Keratinocyte (primary cell): ENCODE measurements at places on chromosomes 7 and 10. TPM values are rescaled to one million over a fixed set of nuclear protein-coding genes. Genes with fewer than 3 reads are reported as not detected.

- no peak for DNase-seq
Observed at GRCh38 chr7:154744861-154745258, 258.1 kb downstream of the PAXIP1 start.

DNA sequence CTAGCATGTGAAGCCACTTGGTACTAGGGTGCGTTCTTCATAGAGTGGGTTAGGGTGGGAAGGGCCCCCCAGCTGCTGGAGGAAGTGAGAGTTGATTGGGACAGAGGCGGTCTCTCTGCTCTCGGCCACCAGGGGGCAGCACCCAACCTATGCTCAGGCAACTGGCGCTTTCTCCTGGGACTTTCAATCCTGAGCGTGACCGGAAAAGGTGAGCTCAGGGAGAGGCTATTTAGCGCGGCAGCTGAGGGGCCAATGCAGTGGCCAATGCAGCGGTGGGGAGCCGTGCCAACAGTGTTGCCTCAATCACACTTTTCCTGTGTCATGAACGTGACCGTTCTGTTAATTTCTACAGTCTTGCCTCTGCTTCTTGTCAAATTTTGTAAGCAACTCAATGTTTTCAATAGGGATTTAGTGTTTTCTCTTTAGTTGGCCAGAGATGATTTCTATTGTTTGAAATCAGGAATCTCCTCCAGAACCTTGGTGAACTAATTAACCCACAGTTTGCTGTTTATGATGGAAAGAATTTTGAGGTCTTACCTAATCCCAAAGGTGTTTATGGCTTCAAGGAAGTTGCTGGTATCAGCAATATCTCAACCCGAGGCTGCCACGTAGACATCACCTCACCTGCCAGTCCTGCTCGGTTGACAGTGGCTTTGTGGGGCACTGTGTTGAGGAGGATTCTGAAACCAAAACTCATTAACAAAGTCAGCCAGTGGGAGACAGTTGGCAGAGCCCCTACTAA is 67.9 kb upstream of the PDZD8 start:
- DNase-seq = no peak

DNA sequence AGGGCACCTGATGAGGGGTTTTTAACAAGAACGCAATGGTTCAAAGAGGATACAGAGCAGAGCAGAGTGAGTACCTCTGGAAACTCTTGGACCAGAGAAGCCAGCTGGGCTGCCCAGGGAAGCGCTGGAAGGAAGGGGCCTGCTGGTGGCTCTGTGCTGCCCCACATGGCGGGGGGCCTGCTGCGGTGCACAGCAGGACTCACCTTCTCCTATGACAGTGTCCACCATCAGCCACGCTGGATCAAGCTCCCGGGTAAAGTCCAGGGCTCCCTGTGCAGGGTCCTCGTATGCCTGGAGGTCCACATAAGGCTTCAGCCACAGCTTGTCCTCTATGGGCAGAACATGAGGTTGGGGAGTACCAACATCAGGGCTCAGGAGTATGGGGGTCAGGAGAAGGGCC is 12.5 kb downstream of the EPHA1 start:
- no peak for DNase-seq

GRCh38 chr10:67803588-67804394 is 34.2 kb downstream of the DNAJC12 start:
- DNase-seq = no peak

DNA sequence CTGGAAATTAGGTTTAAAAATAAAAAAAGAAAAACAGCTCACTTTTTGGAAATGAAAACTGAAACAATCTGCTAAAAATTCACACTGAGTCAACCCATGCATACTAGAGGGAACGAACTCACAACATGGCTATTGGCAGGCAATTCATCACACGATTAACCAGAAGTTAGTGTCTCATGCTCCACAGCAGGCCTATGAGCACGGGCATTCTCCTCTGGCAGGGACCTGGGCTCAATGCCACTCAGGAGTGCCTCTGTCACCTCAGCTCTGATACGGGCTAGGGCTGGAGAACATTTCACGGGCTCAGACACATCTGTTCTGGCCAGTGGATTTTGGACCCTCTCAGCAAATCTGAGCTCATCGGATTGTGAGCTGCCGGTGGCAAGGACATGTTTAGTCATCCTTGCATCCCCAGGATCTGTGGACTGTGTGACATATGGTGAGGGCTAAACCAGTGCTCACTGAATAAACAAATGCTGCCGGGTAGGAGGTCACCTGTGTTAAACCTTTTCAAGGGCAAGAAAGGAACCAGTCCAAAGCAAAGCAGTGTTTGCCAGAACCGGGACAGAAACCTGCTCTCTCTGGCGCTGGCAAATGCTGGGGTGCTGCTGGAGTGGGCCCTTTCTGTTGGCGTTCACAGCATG is 40.1 kb downstream of the POLR3A start:
- no peak for DNase-seq

DNA sequence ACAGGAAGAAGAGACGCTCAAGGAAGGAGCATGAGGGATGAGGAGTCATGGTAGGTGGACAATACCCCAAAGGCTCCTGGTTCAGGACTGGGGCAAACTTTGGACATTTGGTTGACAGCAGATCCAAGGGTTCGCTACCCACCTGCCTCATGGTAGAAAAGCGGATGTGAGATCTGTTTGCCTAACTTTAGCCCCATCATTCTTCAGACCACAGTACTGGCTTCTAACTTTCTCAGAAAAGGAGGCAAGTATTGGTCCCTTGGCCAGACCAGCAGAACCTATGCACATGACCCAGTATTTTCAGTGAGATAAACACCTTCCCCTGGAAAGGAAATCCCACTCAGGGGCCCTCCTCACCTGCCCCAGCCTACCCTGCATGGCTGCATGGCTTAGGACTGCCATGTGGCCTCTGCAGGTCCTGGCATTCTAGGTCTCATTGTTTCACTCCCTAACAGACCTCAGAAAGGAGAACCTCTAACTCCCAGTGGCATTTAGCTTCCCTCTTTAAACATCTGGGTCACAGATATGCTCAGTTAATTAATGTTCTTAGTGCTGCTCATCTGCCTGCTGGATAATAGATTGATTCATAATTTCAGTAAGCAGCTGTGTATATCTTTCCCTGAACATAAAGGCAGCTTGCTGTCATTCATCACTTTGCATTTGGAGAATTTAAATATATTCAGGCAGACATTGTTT is 574.1 kb downstream of the GALNT17 start:
- no peak for DNase-seq

DNA sequence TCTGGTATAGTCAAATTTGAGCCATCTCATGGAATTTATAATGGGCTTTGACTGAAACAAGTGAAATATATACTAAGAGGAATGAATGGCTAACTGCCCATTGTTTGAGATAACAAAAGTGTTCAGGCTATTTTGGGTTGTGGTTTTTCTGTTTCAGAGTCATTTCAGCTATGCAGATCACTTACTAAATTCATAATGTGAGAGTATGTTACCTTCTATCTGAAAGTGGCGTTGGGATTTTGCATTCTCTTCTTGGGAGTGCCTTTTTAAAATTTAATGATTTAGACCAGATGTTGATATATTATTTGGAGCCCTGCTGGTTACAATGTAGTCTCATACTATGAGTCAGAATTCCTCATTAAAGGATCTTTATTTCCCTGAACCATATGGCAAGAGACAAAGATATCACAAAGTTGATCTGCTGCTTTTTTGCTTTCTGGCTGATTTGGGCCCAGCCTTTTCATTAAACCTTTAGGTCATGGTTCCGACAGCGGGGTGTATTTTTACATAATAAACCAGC is 10.4 kb downstream of the VCL start:
- no peak for DNase-seq

- DNase-seq = no peak
Observed at GRCh38 chr7:100516135-100516812, 22.7 kb upstream of the AGFG2 start.

- no peak for DNase-seq
Observed at GRCh38 chr7:100190048-100190711, 12.5 kb downstream of the STAG3 start.

DNA sequence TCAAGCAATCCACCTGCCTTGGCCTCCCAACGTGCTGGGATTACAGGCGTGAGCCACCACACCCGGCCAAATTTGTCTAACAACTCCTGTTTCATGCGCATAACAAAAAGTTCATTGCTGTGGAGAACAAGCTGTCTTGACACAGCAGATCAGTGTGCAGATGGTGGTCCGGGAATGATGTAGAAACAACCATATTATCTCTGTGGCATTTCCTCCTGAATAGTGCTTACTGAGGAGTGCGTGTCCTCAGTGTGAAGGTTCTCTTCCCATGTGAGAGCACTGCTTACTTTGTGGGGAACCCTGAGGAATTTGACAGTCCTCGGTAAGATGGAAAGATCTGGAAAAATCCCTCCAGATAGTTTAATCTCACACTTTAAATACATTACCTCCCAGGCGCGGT is 30.3 kb upstream of the ZNF438 start:
- no peak for DNase-seq

DNA sequence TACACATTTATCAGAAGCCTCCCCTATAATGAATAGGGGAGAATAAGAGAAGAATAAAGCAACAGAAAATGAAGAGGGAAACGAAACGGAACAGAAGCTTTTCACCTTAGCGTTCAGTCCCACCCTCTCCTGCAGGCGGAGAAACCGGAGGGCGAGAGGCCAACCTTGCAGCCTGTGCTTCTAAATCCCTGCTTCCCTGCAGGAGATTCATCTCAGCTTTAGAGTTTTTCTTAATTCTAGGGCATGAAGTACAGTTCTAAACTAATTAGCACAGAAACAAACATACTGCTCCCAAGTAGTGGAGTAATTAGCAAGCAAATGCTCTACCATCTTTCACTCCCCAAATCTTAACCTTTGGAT is 107.2 kb downstream of the CUBN start:
- no peak for DNase-seq

- no peak for DNase-seq
Observed at GRCh38 chr7:140631602-140632001, 9.0 kb downstream of the DENND2A start.

- DNase-seq = no peak
Observed at GRCh38 chr7:138727336-138728099, 26.4 kb upstream of the SVOPL start.

GRCh38 chr10:55446441-55447002 is 645.5 kb upstream of the PCDH15 start:
- DNase-seq = no peak

DNA sequence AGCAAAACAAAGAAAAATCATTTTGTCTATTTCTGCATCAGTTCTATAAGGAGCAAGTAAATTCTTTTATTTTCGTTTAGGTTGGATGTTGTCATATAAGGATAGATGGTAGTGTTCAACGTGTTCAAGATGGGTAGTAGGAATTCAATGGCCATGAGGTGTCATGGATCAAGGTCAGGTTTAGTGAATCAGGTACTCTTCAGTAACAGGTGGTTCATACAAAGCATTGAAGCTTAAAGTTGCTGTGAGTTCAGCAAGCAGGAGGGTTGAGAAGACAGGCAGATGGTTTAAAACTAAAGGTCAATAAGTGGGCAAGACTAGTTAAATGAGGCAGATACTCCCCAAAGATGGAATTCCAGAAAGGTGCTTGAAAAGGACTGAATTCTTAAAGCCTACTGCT is 5.6 kb downstream of the LUC7L2 start:
- no peak for DNase-seq

GRCh38 chr10:15700078-15700674 is 19.5 kb downstream of the ITGA8 start:
- DNase-seq = no peak

GRCh38 chr7:33883671-33883965 is 21.7 kb upstream of the BMPER start:
- DNase-seq = no peak

- DNase-seq = no peak
Observed at GRCh38 chr10:124515244-124515970, 53.8 kb downstream of the LHPP start.

- no peak for DNase-seq
Observed at GRCh38 chr10:8137726-8138125, 83.2 kb downstream of the GATA3 start.

DNA sequence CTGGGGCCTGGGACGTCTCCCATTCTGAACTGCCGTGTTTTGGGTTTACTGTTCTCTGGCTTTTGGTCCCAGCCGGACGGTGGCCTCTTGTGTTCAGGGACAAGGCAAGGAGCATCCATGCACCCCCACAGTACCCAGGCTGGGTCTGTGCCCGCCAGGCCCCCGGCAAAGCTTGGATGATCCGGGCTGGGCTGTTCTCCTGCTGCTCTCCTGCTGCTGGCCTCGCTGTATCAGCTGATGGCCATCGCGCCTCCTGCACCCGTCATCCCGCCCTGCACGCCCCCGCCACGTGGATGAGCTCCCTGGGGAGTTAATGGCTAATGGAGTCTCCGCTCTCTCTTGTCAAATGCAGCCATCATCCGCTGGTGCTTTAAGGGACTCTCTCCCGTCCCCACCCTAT is 14.9 kb upstream of the PSMG3 start:
- no peak for DNase-seq

DNA sequence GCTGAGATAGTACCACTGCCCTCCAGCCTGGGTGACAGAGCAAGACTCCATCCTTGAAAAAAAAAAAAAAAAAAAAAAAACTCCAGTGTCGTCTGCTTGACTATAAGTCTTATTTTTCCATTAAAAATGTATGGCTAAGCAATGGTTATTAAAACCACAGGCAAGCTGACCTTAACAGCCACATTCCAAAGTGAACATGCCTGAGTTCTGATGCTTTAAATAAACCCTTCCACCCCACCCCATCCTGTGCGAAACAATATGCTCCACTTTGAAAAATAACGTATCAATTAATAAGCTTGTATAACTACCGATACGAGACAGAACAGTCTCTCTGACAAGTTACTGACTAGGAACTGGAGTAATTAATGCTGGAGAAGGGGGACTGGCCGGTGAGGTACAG is 63.7 kb downstream of the LARP4B start:
- DNase-seq = no peak

GRCh38 chr10:116779076-116779687 is 36.8 kb upstream of the HSPA12A start:
- DNase-seq = no peak

- no peak for DNase-seq
Observed at GRCh38 chr10:15314482-15315045, 56.5 kb downstream of the FAM171A1 start.

DNA sequence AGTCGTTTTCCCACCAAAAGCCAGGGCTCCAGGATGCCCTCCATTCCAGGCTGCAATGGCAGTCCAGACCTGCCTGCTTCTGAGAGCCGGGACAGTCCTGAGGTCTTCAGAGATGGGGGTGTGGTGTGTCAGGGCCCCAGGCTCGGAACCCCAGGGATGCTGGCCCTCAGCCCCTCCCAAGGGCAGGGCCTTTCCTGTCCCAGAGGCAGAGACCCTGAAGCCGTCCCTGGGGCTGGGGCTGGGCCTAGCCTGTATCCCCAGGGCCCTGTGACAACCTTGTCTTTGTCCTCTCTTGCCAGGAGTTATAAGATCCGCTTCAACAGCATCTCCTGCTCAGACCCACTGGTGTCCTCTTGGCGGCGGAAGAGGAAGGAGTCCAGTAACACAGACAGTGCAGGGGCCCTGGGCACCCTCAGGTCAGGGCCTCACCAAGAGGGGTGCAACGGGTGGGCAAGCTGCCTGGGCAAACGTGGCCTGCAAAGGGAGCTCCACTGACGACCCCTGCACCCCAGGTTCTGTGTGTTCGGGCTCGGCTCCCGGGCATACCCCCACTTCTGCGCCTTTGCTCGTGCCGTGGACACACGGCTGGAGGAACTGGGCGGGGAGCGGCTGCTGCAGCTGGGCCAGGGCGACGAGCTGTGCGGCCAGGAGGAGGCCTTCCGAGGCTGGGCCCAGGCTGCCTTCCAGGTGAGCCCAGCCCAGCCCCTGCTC is 15.9 kb downstream of the NOS3 start:
- DNase-seq = no peak

Gene MEPCE
- 10.6 to 14.7 TPM (median 10.8 TPM) in 3 replicates for polyA plus RNA-seq

Gene BTBD16
- 3.3 to 4.9 TPM (median 4.1 TPM) in 3 replicates for polyA plus RNA-seq

Gene NRCAM
- 4.0 to 5.2 TPM (median 4.3 TPM) in 3 replicates for polyA plus RNA-seq

Gene OR2A42
- polyA plus RNA-seq = not detected in 3 replicates

Gene CHST3
- polyA plus RNA-seq = 12.0 to 12.4 TPM (median 12.3 TPM) in 3 replicates

Gene CLCN1
- polyA plus RNA-seq = 0.03 to 0.05 TPM in 2 of 3 replicates, not detected in the other

Gene SPDYE1
- not detected in 3 replicates for polyA plus RNA-seq

Gene WAC
- 61.8 to 80.8 TPM (median 70.1 TPM) in 3 replicates for polyA plus RNA-seq

Gene DGKI
- polyA plus RNA-seq = 0.01 to 0.14 TPM in 2 of 3 replicates, not detected in the other

Gene EIF5AL1
- polyA plus RNA-seq = 0.91 to 2.3 TPM (median 1.2 TPM) in 3 replicates
